Upper lobe of left lung (tissue), 6 donors: ENCODE measurements at places on chromosomes 16 and 17.
A peak's percentile ranks its signal among the peaks of the same experiment; 100 is the strongest.

GRCh38 chr17:46082257-46082656 lies 83.2 kb downstream of the STH start:
- DNase-seq = no peak

- no peak for DNase-seq
These were observed 21.0 kb downstream of the TRARG1 start for GRCh38 chr17:1300371-1300905.

DNA sequence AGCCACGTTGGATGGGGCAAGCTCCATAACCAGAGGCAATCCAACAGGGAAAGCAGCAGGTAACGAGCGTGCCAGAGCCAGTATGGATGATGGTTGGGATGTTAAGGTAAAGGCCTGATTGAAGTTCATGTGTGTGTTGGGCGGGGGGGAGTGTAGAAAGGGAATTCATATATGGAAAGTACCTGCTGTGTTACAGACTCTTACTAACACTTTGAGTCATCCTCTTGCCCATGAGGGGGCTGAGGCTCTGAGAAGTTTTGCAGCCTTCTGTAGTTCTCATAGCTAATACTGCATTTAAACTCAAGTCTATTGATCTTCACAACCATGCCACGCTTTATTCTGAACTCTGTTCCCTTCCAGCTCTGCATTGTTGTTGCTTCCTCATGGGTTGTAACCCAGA lies 28.5 kb downstream of the SYCE1L start:
- no peak for DNase-seq

- no peak for DNase-seq
These were observed 825 bp downstream of the METTL9 start for GRCh38 chr16:21600031-21600773.

- DNase-seq = peak; percentile 50
These were observed 26.4 kb upstream of the ARL4D start for GRCh38 chr17:43372273-43372911.

DNA sequence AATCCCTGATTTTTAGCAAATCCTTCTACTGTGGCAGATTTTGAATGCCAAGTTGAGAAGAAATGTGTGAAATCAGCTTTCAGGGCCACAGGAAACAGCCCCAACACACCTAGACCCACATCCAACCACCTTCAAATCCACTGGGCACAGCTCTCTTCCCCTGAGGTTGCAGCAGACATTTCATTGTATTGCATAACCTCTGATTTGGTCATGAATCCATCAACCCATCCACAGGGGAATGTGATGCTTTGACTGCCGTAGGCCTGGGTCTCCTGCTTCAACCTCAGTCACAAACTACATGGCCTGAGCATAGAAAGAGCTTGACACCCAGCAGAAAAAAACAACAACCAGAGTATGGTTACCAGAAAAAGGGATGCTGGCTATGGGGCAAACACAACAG lies 145.6 kb downstream of the GSG1L start:
- DNase-seq = no peak
